Activated CD4-positive, CD25-positive, alpha-beta regulatory T cell (primary cell): ENCODE measurements at places on chromosomes 2 and 18.

GRCh38 chr2:169892951-169893350 lies 65.7 kb downstream of the UBR3 start:
- DNase-seq: no peak

DNA sequence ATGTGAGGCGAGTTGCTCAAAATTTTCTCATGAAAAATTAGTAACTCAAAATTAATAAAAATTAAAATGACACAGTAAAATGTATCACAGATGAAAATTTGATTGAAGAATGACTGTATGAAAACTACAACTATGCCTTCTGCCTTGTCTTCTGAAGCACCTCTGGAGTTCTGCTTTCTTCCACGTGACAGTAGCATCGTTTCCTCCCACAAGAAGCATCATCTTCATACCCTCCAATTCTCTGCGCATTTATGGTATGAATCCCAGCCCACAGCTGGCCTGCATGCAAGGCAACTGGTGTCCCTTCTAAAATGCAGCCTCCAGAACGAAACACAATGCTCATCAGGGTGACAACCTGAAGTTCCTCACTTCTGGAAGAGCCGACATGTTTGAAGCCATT lies 189.9 kb downstream of the MYO1B start:
- DNase-seq: no peak

DNA sequence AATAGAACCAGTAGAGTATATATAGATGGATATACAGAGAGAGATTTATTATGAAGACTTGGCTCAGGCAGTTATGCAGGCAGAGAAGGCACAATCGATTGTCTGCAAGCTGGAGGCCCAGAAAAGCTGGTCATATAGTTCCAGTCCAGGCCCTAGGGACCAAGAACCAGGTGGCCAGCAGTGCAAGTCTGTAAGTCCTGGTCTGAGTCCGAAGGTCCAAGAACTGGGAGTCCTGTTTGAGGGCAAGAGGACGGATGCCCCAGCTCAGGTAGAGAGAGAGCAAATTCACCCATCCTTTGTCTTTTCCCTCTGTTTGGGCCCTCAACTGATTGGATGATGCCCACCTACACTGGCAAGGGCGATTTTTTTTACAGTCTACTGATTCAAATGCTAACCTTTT lies 164.6 kb downstream of the CAMKMT start:
- DNase-seq: no peak

GRCh38 chr18:13221869-13222855 lies 3.6 kb downstream of the LDLRAD4 start:
- no peak for DNase-seq

DNA sequence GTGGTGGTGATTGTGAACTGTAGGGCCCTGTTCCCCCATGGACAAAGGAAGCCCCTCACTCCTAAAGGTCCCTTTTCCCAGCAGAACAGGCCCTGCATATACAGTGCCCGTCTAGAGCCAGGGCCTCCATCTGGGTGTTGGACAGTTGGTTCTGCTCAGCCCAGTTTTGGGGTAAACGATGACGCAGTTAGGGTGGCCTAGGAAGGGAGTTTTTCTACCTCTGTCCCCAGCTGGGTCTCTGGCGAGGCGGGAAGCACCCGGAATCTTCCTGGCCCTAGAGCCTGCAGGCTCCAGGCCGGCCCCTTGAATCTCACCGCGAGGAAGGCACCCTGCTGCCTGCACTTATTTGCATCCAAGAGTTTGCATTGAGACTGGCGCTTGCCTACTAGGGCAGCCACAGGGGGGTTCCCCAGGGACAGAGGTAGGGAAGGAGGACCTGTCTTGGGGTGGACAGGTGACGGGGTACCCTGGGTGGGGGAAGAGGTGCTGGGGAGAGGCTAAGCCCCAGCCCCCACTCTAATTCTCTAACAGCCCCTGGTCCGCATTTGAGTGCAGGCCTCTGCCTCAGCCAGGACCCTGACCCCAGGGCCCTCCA lies 529 bp upstream of the MTA3 start:
- DNase-seq: no peak

DNA sequence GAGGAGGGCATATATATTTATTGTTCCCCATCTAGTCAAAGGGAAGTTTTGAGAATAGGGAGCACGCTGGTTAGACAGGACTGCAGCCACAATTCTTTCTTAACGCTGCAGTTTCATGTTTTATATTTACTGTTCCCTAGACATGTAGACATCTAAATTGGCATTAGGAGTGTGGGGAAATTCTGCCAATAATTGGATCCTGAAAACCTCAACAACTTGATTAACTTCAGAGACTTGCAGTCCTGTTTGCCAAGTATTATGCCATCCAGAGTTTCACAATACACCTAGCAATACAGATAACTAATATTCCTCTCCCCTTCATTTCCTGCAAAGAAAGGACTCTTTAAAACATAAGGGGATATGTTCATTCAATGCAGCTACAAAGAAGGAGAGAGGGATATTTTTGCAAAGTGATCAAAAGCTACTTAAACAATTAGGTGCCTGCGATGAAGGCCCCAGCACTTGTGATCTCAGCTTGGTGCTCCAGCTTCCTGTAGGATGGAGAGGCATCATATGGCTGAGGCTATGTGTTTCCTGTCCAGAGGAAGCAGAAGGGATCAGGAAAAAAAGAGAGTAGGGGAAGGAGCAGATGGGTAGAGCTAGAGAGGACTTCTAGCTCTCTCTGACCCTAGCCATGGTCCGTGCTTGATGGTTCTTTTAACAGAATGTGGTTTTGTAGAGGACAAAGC lies 264.4 kb downstream of the MTX2 start:
- no peak for DNase-seq

- no peak for DNase-seq
Observed at GRCh38 chr18:52822160-52822559, 482.2 kb downstream of the DCC start.

DNA sequence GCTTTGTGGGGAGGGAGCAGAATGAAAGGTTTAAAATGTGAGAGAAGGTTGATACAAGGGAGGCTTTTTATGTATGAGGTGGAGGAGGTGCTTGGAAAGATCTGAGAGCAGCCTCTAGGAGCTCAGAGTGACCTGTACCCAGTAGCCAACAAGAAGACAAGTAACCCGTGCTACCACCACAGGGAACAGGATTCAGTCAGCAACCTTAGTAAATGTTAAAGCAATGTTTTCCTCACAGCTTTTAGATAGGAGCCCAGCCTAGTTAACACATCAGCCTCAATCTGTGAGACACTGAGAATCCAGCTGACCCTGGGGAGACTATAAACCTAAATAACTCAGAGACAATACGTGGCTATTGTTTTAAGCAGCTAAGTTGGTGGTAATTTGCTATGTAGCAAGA lies 194.9 kb upstream of the NT5C1B start:
- no peak for DNase-seq

GRCh38 chr2:197045115-197045514 lies 118.6 kb upstream of the PGAP1 start:
- no peak for DNase-seq

DNA sequence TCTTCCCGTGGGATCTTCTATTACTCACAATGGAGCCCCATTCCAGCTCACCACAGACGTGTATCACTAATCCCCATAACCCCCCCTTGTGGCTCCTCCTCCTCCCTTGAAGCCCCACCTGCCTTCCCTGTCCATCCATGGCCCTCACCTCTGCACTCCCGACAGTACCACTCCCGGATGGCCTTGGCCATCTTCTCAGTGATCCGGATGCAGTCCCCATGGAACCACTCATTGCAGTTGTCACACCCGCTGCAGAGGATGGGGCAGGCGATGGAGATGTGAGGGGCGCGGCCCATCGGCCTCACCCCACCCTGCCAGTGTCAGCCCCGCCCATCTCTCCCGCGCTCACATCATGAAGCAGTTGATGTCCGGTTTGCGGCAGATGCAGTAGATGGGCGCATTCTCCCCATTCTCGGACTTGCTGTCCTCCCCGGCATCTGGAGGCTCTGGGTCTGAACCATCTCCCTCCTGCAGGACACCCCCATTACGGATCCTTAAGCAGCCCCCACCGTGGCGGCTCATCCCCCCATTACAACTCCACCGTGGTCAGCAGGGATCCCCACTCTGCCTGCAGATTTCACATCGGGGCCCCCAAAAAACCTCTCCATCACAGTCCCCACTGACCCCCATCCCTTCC lies 983 bp downstream of the CXXC1 start:
- DNase-seq: no peak

- DNase-seq: no peak
Observed at GRCh38 chr2:16693854-16694253, 28.2 kb upstream of the CYRIA start.

- no peak for DNase-seq
Observed at GRCh38 chr2:175167076-175167791, 769 bp downstream of the ATF2 start.

DNA sequence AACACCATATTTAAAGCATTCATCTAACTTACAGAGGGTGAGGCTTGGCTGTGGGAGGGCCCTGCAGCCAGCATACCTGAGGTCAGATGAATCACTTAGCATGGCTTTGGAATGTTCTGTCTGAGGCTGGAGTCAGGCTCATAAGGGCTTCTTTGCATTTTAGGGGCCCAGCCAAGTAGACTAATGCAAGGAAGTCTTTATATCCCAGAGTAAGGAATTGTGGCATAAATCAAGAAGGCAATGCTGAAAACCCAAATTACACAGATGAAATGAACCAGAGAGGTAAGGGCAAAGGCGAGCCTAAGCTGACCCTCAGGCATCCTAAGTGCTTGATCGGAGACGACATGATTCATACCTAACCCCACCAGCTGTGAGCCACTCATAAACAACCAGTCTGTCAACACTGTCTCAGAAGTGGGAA lies 383.6 kb downstream of the DCC start:
- no peak for DNase-seq

DNA sequence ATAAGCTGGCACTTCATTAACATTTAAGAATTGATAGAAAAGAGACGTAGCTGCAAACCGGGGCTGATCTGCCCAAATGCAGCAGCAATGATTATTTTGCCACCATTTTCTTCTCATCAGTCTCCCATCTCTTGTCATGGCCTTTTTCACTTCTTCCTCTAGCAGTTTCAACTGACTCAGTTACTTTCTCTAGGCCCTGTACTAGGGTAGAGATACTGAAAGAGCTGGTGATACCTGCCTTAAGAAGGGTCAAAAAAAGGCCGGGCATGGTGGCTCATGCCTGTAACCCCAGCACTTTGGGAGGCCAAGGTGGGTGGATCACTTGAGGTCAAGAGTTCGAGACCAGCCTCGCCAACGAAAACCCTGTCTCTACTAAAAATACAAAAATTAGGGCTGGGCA lies 127.4 kb downstream of the LTBP1 start:
- DNase-seq: no peak

- DNase-seq: no peak
Observed at GRCh38 chr2:30436859-30437435, 10.1 kb upstream of the LCLAT1 start.

- DNase-seq: no peak
Observed at GRCh38 chr2:45043174-45043573, 33.9 kb upstream of the SIX2 start.

- DNase-seq: no peak
Observed at GRCh38 chr18:60347526-60348045, 25.0 kb downstream of the MC4R start.

DNA sequence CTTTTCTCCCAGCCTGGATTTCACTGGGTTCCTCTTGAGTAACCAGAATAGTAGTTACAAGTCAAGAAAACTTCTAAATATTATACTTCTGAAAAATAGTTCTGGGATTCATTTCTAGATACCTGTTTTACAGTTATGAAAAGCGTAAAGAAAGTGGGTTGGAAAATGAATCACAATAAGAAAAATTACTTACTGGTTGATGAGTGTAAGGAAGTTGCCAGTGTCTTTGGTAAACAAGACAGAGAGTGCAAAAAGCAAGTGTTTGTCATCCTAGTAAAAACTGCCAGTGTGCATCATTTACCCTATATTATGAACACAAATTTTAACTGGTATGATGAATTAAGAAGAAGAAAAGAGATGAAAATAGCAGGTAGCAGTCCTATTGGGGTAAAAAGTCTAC lies 88.9 kb downstream of the R3HDM1 start:
- no peak for DNase-seq

DNA sequence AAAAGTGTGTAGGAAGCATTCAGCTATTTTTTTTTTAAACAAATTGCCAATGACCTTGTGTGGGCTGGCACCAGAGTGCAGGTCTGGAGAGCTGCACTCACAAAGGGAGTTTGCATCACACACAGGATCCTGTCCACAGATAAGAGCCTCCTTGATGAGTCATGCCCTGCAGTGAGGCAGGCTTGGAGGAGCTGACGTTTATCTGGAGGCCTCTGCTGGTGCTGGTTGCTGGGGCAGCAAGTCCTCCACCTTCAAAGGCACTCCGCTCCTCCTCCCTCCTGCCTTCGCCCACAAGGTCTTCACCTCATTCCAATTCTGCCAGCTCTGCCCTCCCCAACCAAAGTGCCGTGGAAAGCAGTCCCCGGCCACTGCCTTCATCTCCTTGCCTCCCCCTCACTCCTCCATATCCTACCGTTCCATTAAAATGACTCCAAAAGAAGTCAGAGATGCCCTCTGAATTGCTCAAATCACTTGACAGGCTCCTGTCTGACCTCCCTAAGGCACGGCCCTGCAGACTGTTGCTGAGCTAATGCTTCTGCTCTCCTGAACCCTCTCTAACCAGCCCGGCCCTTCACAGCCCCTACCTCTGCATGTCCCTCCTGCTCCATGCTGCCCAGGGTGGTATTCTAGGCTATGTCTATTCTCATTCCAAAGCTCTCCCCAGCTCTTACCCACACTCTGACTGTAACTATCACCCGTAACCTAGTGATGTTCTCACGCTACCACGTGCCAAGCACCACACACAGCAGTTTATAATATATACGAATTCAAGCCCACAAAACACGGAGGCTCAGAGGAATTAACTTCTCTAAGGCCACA lies 30.9 kb downstream of the LONRF2 start:
- no peak for DNase-seq

DNA sequence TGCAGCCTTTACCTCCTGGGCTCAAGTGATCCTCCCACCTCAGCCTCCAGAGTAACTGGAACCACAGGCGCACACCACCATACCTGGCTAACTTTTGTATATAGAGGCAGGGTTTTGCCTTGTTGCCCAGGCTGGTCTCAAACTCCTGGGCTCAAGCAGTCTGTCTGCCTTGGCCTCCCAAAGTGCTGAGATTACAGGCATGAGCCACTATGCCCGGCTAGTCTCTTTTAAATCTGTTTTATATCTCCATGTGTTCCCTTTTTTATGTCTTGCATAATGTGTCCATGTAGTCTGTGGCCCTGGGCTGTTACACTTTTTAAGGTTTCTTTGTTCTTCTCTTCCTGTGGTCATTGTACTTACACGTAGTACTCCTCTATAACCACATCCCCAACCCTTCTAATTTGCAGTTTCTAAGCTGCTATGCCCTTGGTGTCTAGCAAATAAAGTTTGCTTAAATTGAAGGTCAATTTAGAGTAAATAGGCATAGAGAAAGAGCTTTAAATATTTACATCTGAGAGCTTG lies 168.2 kb downstream of the MCFD2 start:
- DNase-seq: no peak
